CD4-positive, CD25-positive, alpha-beta regulatory T cell (primary cell): ENCODE measurements at places on chromosomes 12 and 14. TPM values are rescaled to one million over a fixed set of nuclear protein-coding genes. Genes with fewer than 3 reads are reported as not detected.

DNA sequence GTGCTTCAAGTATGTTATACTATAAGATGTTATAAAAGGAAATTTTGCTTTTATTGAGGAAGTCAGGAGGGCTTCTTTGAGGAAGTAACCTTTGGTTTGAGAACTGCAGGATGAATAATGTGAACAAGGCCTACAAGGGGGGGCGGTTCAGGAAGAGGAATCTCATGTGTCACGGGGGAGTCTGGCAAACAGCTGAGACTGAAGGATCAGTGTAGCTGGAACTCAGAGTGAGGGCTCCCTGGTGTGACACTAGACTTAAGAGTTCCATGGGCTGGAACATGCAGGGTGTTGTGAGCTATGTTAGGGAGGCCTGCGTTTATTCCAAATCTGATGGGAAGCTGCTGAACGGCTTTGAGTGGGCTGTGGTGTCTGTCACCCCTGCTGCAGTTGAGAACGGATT, 62.3 kb downstream of the UNC79 start:
- H3K27ac ChIP-seq: no peak overlapping the region
- H3K4me1 ChIP-seq: no peaks in the 10 kb centered on the region
- H3K4me3 ChIP-seq: no peak overlapping the region
- no peaks in the 10 kb centered on the region for H3K36me3 ChIP-seq
- no peaks in the 10 kb centered on the region for H3K27me3 ChIP-seq

DNA sequence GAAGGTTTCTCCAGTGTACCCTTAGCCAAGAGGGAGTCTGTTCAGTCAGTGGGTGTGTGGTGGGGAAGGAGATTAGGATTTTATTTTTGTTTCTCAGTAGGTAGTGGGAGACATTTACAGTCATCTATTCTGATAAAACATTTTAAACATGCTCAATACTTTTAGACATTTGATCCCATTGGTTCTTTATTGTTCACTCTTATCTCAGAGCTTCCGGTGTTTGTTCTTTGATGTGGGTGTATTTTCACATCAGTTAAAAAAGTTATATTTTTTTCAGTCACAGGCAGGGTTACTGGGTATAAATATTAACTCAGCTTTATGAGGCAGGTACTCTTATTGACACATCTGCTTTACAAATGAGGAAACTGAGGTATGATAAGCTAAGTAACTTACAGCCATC, 43.3 kb upstream of the LRRK2 start:
- H3K27ac ChIP-seq: no peak overlapping the region
- no peak overlapping the region for H3K4me3 ChIP-seq
- DNase-seq: no peak

Gene FAM90A1
- polyA plus RNA-seq: 0.24 TPM

DNA sequence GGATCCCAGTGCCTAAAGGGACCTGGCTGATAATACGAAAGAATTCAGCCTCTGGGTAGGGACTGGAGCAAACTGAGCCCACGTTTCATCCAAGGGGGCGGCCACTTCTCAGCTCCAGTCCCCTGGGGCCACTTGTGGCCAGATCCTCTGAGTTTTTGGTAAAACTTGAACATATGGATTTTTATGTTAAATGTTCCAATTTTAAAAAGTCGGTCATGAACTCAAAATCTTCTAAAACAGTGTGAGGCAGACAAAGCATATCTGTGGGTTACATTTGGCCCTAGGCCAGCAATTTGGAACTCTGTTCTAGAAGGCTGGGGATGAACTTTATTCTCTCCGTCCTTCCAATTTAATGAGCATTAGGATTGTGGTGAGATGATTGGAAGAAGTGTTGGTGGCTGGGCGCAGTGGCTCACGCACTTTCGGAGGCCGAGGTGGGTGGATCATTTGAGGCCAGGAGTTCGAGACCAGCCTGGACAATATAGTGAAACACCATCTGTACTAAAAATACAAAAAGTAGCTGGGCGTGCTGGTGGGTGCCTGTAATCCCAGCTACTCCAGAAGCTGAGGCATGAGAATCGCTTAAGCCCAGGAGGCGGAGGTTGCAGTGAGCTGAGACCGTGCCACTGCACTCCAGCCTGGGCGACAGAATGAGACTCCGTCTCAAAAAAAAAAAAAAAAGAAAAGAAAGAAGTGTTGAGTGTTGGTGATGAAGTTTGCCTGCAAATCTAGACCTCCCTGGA, 3.0 kb upstream of the PPP1CC start:
- H3K4me3 ChIP-seq: no peak overlapping the region
- no peaks in the 10 kb centered on the region for H3K36me3 ChIP-seq
- no peak overlapping the region for H3K27ac ChIP-seq
- H3K27me3 ChIP-seq: no peaks in the 10 kb centered on the region

DNA sequence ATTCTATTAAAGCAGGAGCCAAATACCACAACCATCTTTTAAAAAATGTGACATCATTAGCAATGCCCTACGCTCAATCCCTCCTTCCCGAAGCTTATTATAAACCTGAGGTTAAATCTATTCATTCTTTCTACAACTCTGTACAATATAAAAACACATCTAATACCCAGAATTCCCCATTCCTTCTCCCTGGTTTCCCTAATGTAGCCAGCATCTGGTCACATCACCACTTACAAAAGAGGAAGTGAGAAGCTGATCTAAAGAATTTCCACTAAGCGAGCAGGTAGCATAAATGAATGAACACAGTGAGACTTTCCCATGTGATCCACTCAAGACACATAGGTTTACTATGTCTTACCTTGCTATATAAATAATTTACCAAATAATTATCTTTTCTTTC, 90.4 kb downstream of the LRP6 start:
- H3K27me3 ChIP-seq: peaks cover 14% of the 10 kb centered on the region
- no peaks in the 10 kb centered on the region for H3K36me3 ChIP-seq
- H3K27ac ChIP-seq: no peak overlapping the region
- no peak for DNase-seq
- no peaks in the 10 kb centered on the region for H3K4me1 ChIP-seq

Gene MAP1LC3B2
- polyA plus RNA-seq: 8.1 TPM
